ENCODE measurements at places on chromosomes 6 and 20.

GRCh38 chr6:155584006-155584405 lies 128.4 kb upstream of the NOX3 start:
- DNase-seq: no peak

DNA sequence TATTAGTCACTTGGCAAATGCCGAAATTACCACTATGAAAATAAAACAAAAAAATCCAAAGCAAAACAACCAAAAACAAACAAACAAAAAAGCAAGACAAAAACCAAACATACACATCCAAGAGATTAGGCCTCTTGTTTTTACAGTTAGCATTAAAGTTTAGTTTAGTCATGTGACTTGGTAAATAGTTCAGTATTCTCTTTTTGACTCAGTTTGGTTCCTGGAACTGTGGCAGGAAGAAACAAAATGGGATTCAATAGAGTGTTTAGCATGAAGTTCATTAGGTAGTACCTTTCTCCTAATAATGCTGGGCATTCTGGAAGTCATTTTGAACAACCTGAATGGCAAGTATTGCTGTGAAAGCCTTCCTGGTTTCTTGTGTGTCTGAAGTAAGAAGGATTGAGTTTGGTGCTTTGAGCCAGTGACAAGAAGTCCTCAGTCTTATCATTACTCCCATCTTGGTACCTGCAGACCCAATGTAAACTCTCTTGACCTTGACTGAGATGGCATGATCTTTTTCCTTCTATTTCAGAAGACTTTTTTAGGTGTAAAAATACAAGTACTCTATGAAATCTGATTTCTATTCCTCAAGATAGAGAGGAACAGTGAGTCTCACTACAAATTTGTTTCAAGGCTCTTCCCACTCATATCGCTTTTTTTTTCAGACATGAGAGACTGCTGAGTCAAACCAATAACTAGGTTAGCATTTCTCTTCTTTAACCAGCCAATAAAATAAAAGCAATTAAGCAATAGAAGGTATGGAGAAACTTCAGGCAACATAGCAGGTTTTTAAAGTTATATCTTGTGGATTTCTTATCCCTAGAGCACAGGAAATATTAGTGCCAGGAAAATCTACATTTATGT lies 223.6 kb upstream of the PREP start:
- no peak for DNase-seq

DNA sequence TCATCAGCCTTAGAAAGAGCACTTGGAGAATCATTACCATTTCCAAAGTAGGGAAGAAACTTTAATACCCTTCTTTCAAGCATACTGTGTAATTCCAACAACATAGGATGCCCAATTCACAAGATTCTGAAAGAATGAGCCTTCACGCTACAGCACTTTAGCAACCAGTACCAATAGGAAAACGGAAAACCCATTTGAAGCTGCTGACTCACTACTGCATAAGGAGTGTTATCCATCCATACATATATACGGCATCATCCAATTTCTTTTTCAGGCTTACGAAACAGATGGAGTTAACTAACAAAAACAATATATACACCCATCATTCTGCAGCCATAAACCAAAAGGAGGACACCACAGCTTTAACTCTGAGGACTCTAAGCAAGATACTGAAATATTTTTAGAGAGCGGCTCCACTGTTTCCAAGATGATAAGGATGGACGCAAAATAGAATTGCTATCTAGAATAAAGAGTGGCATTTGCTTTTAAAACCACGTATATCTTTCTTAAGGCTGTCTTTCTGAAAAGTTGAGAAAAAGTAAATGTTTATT lies 24.9 kb downstream of the FYN start:
- no peak for DNase-seq

GRCh38 chr6:82365016-82365795 lies 1.6 kb downstream of the TPBG start:
- no peak for DNase-seq

DNA sequence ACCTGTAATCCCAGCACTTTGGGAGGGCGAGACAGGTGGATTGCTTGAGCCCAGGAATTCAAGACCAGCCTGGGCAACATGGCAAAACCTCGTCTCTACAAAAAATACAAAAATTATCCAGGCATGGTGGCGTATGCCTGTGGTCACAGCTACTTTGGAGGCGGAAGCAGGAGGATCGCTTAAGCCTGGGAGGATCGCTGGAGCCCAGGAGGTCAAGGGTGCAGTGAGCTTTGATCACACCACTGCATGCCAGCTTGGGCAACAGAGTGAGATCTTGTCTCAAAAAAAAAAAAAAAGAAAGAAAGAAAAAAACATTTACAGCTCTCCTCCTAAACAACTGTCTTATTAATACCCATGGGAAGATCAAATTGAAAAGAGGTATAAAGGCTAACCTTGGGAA lies 8.8 kb upstream of the MYMX start:
- DNase-seq: no peak

GRCh38 chr6:6509284-6509683 lies 79.2 kb upstream of the LY86 start:
- no peak for DNase-seq

- DNase-seq: no peak
Measured at GRCh38 chr6:78868116-78868515, 765 bp downstream of the IRAK1BP1 start.

- DNase-seq: no peak
Measured at GRCh38 chr20:57240581-57241362, 25.7 kb downstream of the BMP7 start.

- no peak for DNase-seq
Measured at GRCh38 chr20:48031122-48031521, 245.8 kb upstream of the SULF2 start.

GRCh38 chr6:40634429-40634828 lies 47.3 kb upstream of the LRFN2 start:
- DNase-seq: no peak

- no peak for DNase-seq
Measured at GRCh38 chr6:162471842-162472241, 255.7 kb downstream of the PRKN start.

DNA sequence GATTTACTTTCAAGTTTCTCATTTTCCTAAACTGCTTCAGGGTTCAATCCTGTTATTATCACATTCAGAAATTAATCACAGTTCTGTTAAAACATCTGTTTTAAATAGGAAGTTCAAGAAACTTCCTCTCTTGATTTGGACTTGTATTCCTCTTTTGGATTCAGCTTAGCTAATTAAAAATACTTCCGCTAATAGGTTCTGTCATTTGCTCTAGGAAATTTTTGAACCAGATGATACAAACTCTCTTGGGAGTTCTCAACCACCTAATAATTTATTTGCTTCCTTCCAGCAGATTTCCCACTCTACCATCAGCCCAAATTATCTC lies 15.9 kb upstream of the TMEM30A start:
- DNase-seq: no peak

DNA sequence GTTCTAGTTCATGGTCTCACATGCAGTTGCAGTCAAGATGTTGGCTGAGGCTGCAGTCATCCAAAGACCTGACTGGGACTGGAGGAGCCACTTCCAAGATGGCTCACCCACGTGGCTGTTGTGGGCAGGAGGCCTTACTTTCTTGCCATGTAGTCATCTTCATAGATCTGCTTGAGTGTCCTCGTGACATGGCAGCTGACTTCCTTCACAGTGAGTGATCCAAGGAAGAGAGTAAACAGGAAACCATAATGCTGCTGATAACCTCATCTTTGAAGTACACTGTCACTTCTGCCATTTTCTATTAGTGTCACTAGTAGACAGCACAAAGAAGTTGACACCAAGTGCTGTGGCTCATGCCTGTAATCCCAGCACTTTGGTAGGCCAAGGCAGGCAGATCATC lies 40.1 kb upstream of the AKIRIN2 start:
- no peak for DNase-seq

GRCh38 chr6:78580923-78581322 lies 286.4 kb upstream of the IRAK1BP1 start:
- no peak for DNase-seq

DNA sequence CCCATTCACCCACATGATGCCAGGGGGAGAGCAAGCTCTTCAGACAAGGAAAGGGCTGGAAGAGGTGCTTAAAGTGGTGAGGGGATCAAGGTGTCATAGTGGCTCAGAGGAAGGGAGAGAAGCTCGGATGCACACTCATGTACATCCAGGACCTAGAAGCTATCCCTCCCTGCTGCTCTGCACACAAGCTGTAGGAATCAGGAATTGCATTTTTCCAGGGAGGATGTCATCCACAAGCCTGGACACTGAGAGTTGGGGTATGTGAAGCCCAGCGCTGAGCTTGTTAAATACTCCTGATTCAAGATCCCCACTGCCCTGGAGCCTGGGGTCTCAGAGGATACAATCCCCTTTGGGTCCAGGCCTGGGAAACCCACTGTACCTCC lies 85.8 kb upstream of the CCDC167 start:
- no peak for DNase-seq

DNA sequence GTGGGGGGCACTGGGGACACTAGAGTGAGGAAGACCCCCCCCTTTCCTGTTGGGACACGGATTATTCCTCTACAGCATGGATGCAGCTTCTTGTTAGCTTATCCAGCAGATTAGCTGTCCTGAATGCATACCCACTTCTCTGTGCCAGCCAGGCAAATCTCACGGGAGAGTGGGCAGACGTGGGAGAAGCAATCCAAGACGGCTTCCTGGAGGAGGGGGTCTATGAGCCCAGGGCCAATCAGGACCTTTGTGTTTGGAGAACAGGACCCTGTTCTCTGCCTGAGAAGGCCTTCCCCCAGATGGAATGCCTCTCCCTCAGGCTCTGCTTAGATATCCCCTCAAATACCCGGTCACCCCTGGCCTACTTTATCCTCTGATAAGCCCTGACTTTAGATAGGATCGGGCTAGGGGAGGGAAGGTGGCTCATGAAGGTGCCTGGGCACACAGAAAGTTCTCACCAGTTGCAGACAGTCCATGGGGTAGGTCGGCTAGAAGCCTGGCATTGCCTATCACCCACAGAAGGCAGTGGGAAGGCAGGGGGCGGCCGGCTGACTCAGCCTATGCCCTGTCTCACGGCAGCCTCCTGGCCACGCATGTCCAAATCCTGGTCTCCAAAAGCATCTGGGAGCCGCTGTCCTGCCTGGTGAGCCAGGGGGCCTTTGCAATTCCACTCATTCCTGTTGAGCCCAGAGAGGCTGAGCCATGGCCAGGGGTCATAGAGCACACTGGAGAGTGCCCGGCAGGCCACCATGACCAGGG lies 34.7 kb downstream of the SUN5 start:
- DNase-seq: no peak

GRCh38 chr20:51013577-51014330 lies 9.2 kb downstream of the KCNG1 start:
- no peak for DNase-seq

DNA sequence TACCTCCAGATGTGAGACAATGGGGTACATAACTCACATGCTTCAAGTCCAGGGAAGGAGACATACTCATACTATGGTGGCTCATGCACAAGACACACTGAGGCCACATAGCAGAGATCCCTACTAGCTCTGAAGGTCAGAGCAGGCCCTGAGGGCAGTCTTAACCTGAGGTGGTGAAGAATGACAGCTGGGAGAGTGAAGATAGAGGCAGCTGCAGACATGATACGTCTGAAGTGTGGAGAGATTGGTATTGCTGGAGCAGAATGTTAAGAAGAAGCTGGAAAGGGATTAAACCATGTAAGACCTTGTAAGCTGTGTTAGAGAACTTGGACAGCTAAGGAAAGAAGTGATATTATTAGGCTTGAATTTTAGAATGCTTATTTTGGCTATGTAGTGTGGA lies 32.9 kb downstream of the PGM3 start:
- no peak for DNase-seq

DNA sequence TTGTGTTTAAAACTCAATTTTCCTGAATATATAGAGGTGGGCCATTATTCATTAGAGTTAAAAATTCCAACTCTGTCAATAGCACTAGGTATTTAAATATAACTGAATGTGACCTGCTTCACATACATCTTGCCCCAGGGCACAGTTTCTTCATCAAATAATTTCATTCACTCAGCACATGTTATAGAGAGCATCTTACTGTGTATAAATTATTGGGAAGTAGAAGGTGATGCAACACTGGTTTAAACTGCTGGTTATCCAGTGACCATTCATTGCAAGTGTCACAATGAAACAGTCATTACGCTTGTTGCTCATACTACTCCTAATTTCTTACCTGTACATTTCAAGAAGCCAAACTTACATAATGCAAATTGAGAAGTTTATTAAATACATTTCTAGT lies 93.4 kb downstream of the KHDRBS2 start:
- no peak for DNase-seq

- no peak for DNase-seq
Measured at GRCh38 chr6:116992546-116992945, 115.5 kb downstream of the RFX6 start.

- DNase-seq: peak; percentile 44
Measured at GRCh38 chr6:139291813-139292619, at the start of gene TXLNB. Gene TXLNB (minus strand): TSS chr6:139291998. CDS start chr6:139288899, 3,099 bp downstream.

DNA sequence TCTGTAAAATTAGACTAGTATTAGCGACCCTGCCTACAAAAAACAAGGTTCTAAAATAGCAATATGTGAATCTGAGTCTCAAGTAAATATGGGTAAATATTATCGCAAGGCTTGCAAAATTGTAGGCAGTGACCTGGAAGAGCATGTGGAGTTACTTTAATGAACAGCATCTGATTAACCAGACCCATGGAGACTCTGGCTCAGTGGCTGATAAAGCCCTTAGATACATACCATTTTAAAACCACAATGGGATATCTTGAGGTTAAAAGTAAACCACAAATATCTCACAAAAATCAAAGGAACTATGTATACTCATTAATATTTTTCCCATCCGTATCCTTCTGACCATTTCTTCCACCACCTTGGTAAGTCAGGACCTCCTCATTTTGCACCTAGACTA lies 187.0 kb downstream of the MTFR2 start:
- DNase-seq: no peak

GRCh38 chr20:57022306-57022705 lies 244.1 kb downstream of the BMP7 start:
- DNase-seq: no peak

DNA sequence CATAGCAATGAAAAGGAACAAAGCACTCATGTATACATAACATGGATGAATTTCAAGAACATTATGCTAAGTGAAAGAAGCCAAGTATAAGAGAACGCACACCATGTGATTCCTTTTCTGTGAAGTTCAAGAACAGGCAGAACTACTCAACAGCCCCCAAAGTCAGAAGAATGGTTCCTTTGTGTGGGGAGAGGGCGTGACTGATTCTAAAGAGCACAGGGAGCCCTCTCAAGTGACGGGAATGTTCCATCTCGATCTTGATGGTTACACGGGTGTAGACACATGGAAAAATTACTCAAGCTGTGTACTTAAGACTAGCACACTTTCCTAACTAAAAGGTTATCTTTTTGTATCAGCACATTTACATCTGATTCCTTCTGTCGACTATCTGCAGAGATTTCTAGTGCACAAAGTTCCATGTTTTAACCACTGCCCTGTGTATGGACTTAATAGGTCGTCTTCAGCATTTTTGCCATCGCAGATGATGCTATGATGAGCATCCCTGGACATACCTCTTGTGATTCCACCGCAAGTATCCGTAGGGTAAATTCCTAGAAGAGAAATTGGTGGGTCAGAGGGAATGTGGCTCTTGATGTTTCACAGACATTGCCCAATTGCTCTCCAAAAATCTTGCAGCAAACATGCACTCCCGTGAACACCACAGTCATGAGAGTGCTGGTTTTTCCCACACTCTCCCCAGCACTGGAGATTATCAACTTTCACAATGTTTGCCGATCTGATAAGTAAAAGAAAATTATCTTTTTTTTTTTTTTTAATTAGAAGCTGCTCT lies 279.3 kb downstream of the BMP7 start:
- no peak for DNase-seq
